ENCODE measurements at places on chromosomes 11 and 22.
A peak's percentile ranks its signal among the peaks of the same experiment; 100 is the strongest.

DNA sequence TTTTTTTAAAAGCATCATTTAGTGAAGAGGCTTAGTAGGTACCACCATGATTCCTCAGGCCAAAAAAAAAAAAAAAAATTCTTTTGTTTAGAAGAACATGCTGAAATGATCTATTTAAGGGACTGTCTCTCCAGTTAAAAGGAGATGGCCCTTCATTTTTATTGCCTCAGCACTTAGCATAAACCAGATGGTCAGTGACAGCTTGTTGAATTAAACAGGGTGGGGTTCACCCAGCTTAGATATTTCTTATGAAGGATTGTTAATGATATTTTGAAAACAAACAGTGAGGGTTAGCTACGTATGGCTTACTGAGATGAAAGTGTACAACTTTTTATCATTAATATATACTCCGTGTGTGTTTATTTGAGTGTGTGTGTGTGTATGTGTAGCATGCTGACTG lies 203.7 kb downstream of the FAM181B start:
- DNase-seq = peak; percentile 71

DNA sequence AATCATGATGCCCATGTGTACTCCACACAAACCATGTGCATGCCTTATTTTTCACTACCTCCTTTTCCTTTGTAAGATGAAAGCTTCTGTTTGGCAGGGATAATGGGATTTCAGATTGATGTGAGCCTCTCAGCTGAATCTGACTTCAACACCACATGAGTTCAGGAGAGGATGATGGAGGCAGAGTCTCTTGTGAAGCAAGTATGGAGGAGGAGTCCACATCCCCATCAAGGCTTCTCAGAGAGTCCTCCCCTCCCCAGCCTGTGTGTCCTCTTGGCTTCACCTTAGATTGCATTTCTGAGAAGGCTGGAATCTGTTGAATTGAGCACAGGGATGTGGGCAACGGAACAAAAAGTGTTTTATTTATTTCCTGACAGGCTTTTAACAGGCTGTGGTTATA lies 370.4 kb downstream of the FAT3 start:
- DNase-seq = no peak

DNA sequence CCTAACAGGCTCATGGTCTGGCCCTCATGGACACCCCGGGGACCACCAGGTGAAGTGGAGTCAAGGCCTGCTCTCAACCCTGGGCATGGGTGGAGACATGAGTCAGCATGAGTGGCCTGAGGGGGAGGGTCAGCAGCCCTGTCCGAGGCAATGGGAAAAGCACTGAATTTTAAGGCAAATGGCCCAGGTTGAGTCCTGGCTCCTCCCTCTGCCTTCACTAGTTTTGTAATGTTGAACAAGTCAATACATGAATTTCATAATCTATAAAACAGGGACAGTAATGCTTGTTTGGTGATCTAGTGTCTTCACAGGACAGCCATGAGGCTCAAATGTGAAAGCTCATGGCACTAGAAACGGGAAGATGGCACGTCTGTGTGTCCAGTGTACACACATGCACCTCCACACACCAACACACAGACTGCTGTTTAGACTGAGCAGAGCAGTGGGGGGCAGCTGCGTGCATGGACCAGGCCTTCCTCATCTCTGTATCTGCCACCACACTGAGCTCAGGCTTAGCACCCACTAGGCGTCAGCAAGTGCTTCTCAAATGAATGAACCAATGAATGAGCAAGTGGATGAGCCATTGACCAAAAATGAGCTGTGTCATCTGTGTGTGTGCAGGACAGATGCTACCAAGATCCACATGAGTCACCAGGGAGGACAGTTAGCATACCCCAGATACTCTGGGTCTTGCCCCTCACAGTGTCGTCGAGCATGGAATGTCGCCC lies 63.4 kb downstream of the NRXN2 start:
- no peak for DNase-seq

DNA sequence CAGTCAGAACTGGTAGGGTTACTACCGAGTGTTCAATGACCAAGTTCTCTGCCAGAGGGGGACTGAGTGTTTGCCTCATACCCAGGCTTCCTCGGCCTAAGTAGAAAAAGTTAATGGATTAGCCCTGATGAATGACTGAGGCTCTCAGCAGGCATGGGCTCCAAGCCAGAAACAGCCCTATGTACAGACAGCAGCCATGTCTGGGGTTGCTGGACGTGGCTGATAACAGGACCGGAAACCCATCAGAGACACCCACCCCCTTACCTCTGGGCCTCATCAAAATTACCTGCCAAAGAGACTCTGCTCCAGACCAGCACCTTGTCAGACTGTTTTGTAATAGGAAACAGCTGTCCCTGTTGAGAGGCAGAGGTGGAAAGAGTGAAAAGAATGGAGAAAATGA lies 351.4 kb downstream of the ETS1 start:
- DNase-seq = no peak

DNA sequence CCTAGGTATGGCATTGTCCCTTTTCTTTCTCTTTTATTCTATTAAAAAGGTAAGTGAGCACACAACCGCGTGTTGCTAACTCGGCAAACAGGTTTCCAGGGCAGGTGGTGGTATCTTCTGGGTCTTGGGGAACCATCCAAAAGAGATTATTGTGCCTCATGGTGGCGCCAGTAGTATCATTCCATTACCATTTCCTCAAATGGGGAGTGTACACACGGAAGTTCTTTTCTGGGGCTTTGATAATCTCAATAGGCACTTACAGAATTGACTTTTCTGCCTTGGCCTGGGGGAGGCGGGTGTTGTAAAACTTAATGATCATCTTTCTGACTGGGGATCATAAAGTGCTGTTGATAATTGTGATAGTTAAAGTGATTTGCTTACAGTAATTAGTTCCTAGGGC lies 234.1 kb downstream of the KIRREL3 start:
- DNase-seq = no peak

GRCh38 chr22:40583053-40583741 lies 53.3 kb downstream of the MRTFA start:
- no peak for DNase-seq

- DNase-seq = no peak
Measured at GRCh38 chr11:36077886-36078685, 134.2 kb downstream of the LDLRAD3 start.

DNA sequence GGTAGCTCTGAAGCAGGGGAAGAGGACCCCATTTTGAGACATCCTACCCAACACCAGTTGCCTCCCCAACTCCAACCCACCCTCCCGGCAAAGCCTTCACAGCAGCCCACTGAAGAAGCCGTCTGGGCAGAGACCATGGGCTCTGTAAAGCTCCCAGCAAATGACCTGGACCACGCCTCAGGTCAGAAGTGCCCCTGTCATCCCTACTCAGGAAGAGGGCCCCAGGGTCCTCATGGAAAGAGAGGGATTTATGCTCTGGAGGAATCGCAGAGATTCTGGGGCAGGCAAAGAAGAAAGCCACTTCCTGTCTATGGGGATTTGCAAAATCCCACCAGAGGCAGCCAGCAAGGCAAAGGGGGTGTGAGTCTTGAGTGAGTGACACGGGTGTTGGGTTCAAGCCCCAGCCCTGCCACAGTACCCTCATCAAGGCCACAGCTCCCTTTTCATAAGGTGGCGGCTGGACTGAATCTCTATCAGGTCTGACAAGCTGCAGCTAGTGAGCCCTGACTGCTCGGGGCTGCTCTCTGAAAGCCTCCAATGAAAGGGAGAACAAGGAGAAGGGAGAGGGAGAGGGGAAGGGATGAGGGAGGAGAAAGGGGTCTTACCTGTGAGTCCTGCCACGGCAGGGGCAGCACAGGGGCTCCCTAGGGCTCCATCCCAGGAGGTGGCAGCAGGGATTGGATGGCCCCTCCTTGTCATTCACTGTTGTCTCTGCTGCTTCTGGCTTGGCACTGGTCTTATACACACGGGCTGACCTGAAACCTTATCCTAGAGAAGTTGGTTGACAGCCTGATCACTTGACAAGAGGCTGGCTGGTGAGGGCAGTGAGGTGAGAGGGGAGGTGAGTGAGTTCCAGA lies at the start of gene UCP3:
Gene UCP3 (minus strand): TSS at position 713 of the 857 bp plus-strand sequence. CDS start 2,043 bp downstream, outside the sequence.
- no peak for DNase-seq

GRCh38 chr11:70381872-70382861 lies 16.2 kb upstream of the CTTN start:
- no peak for DNase-seq

DNA sequence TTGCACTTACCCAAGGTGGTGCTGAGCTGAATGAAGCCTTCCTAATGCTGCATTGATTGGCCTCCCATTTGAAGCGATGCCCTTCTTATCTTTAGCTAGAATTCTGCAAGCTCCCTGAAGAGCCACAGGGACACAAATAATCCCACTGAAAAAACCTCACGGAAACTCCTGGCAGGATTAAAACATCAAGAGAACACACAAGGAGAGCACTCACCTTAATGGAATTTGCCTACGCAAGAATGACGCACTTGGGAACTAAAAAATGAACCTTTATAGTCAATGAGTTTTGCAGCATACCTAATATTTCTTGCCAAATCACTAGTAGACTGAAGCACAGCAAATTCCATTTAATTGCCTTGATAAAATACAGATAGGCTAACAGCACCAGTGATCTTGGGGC lies 232.8 kb upstream of the UBASH3B start:
- DNase-seq = no peak

- no peak for DNase-seq
Measured at GRCh38 chr11:100791860-100792259, 104.8 kb downstream of the ARHGAP42 start.

- DNase-seq = no peak
Measured at GRCh38 chr22:22882033-22882717, 5.4 kb upstream of the IGLL5 start.

- DNase-seq = no peak
Measured at GRCh38 chr11:6615882-6616585, 3.2 kb downstream of the TPP1 start.

GRCh38 chr11:60116996-60117790 lies 28.7 kb downstream of the MS4A2 start:
- DNase-seq = no peak

- DNase-seq = no peak
Measured at GRCh38 chr11:103050351-103050750, 41.6 kb downstream of the DCUN1D5 start.

DNA sequence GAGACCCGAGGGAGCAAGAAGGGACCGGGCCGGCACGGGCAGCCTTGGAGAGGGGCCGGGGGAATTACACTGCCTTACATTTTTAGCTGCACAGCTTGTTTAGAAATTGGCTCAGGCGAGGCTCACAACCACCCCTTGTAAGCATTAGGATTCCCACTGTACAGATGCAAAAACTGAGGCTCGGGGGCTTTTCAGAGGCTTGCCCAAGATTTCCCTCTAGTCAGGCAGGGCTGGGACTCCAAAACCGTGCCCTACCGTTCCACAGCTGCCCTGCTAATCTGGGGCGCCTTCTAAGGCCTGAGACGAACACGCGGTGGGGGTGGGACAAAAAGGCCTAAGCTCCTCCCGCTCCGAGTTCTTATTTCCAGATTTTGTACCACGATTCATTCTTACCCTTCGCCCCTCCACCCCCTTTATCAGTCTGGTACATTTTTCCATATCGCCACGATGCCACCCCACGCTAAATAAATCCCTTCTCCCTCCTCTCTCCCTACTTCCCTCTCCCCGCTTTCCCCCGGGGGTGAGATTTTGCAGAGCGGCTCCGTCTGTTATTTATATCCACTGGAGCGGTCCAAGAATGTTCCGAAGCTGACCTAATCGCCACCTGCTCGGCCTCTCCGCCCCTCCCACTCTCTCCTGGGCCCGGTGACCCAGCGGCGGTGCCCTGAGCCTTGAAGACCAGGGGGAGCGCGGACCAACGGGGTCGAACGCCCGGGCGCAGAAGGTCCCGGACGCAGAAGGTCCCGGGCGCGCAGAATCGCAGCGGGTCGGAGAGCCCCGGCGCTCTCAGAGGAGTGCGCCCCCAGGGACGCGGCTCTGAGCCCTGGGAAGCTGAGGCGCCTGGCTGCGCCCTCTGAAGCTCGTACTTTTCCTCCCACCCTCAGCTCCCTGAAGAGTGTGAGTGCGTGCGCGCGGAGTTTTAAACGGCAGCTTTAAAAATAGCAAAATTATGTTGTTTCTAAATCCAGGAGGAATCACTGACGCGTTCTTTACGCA lies 764 bp upstream of the PACSIN3 start:
- peak; percentile 18 for DNase-seq
